ENCODE measurements at places on chromosomes 11 and 22.

DNA sequence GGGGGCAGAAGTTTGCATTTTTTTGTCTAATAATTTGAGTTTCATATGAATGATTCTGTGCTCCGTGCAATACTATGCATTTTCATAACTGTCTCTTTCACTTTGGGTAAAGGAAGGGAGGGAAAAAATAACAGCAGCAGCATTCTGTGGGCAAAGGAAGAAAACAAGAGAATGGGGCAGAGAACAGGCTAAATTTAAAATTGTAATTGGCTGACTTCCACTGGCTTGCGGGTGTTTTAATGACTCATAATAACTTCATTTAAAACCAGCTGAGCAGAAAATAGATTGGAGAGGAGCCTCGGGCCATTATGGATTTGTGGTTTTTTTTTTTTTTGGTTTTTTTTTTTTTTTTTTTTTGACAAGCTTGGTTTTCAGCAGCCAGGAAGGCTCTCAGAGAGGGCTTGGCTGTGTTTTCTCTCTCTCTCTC lies 107.4 kb downstream of the ZBTB16 start:
- DNase-seq, result no peak

GRCh38 chr22:45677063-45677462 lies 5.4 kb downstream of the ATXN10 start:
- DNase-seq, result no peak

- DNase-seq, result no peak
These were observed 7.8 kb upstream of the IFTAP start for GRCh38 chr11:36586543-36586942.

GRCh38 chr22:19307872-19308271 lies 16.4 kb upstream of the CLTCL1 start:
- no peak for DNase-seq

DNA sequence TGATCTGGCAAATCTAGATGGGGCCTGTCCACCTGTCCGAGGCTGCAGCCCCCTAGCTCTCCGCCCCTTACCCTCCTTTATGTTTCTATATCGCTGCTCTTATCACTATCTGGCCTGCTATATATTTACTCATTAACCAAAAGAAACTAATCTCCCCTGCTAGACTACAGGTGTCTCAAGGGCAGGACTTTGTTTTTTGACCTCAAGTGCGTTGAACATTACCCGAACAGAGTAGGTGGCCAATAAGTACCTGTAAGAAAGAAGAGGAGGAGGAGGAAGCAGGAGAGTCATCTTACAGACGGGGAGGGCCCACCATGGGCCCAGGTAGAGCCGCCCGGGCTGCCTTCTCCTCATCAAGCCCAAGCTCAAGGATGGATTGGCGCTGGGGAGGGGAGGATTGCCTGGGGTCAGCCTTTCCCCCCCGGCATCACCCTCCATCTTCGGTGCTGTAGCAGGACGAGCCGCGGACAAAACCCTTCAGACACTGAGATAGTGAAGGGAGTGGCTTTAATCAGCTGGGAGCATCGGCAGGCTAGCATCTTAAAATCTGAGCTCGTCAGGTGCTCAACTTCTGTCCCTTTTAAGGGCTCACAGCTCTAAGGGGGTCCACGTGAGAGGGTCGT lies 1.2 kb upstream of the P2RY6 start:
- no peak for DNase-seq

GRCh38 chr11:131246156-131246555 lies 124.3 kb upstream of the NTM start:
- no peak for DNase-seq

DNA sequence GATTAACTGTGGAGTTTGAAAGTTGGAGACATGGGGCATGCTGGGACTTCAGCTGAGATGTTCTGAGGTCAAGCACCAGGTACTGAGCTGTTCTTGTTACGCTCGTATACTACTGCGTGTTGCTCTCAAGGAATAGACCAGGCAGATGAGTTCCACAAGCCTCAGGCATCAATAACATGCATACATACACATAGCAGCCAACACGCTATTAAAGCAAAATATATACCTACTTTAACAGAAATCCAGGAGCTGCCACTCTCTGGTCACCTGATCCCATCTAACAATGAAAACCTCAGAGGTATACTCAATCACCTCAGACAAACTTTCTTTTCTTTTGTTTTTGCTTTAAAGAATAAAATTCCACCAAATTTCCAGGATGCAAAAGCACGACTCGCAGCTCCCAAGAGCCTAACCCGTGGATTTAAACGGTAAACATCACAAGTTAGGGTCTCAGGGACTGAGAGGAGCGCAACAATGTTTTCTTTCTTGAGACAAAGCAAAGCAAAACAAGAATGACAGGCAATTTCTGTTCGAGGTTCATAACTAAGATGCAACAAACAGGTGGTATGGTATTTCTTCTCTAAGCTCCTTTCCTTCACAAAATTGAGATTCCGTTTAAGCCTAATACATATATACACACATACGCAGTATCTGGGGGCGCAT lies 16.5 kb downstream of the BLID start:
- no peak for DNase-seq

- no peak for DNase-seq
These were observed 13.0 kb downstream of the FBLN1 start for GRCh38 chr22:45515676-45516075.

DNA sequence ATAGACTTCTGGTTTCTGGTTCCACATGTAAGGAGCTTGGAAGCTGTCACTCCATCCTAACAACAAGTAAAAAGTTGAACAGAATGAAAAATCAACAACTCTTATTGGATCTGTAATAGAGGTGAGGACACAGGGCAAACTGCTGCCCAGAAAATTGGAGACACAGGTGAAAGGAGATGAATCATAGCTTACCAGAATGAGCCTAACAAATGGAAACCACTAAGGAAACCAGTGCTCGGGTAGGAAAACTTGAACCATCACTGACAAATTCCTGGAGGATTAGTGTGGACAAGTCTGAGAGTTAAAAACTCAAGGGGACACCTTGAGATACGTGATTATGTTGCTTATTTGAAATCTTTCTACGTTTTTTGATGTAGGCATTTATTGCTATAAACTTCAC lies 52.1 kb downstream of the GDPD4 start:
- DNase-seq, result no peak

DNA sequence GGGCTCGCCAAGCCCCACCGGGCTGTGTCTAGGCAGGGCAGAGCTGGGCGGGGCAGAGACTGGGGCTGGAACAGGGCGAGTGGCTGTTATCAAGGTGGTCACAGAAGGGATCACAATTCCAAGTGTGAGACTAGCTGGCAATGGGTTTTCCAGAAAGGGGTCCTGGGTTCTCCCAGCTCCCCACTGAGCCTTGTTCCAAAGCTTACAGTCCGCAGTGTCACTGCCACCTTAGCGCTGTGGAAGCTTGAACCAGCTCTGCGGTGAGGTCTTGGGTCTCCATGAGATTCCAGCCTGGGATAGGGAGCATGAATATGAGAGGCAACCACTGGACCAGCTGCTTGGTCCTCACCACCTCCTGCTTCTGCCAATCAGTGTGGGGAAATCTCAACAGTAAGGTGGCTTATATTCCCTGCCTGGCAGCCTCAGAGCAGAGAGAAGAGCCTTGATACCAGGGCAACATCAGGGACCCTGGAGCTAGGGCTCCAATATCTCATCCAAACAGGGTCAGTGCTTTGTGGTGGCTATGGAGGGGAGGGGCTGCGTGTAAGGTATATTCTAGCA lies 831 bp downstream of the CD44 start:
- no peak for DNase-seq

GRCh38 chr11:45149483-45150056 lies 3.1 kb downstream of the PRDM11 start:
- DNase-seq, result no peak

DNA sequence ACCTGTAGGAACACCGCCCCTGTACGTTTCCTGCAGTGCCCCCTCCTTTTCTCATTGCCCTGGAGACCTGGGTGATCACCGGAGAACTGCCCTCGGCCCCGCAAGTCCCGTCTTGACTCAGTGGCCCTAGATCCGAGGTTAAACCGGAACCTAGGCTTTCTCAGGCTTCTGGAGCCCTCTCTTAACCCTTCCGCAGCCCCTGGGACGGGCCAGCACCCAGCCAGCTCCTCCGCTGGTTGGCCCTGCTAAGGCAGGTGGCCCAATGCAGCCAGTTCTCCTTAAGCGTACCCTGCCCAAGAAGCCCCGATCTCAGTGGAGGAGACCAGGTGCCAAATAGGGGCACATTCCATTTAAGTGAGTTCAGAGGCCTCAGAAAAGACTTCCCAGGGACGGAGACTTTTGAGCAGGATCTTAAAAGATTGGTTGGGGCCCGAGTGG lies 776 bp downstream of the NLRX1 start:
- peak; percentile 26 for DNase-seq

DNA sequence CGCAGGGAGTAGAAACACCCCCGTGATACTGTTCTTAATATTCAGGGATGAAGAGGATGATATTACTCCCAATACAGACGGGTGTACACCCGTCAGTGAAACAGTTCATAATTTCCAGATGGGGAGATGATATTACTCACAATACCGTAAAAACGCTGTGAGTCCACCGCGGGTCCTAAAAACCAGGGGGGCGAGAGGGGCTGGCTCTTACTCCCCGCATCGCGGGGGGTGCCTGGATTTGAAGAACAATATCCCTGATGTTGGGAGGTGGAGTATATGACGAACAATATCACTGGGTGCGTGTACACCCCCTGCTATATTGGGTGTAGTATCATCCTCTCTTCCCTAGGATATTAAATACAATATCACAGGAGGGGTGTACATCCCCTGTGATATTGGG lies 20.5 kb upstream of the APOL5 start:
- DNase-seq, result no peak

- DNase-seq, result peak; percentile 37
These were observed 36.3 kb downstream of the CD82 start for GRCh38 chr11:44601471-44602370.

DNA sequence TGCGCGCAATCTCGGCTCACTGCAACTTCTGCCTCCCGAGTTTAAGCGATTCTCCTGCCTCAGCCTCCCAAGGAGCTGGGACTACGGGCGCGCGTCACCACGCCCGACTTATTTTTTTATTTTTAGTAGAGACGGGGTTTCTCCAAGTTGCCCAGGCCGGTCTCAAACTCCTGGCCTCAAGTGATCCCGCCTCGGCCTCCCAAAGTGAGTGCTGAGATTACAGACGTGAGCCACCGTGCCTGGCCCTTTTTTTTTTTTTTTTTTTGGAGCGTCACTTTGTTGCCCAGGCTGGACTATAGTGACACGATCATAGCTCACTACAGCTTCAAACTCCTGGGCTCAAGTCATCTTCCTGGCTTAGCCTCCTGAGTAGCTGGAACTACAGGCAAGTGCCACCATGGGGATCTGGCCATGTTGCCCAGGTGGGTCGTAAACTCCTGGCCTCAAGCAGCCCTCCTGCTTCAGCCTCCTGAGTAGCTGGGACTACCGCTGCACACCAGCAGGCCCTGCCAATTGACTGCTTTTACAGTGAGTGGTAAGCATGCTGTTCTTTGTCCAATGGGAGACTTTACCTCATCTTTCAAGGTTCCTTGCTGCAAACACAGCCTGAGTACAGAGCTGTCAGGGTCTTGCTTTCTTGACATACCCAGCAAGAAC lies 600 bp upstream of the CENPM start:
- no peak for DNase-seq

GRCh38 chr11:19405966-19406365 lies 165.2 kb upstream of the E2F8 start:
- DNase-seq, result no peak

- no peak for DNase-seq
These were observed 138.2 kb downstream of the ETS1 start for GRCh38 chr11:128448981-128449713.

GRCh38 chr22:48161298-48161697 lies 1398.8 kb downstream of the TBC1D22A start:
- no peak for DNase-seq

DNA sequence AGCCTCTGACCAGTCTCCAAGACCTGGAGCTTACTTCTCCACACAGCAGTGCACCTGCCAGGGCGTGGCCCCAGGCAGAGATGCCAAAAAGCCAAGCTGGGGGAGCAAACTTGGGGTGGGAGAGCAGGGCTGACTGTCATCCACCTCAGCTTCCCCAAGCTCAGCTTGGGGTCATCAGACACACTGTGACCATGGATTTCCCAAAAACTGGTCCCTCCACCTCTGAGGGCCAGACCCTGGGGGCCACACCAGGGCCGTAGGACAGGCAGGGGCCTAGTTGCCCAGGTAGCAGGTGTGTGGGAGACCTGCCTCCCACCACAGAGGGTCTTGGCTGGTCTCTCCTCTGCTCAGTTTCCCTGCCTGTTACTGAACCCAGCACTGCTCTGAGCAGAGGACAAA lies 30.6 kb downstream of the ARVCF start:
- no peak for DNase-seq

GRCh38 chr11:113396690-113397089 lies 9.1 kb downstream of the ANKK1 start:
- DNase-seq, result no peak

- DNase-seq, result no peak
These were observed 77.6 kb downstream of the MYO7A start for GRCh38 chr11:77205467-77206263.

- DNase-seq, result no peak
These were observed 5.5 kb downstream of the OSM start for GRCh38 chr22:30261134-30261533.

- DNase-seq, result peak; percentile 77
These were observed 6.7 kb upstream of the MCAM start for GRCh38 chr11:119323532-119324033.

DNA sequence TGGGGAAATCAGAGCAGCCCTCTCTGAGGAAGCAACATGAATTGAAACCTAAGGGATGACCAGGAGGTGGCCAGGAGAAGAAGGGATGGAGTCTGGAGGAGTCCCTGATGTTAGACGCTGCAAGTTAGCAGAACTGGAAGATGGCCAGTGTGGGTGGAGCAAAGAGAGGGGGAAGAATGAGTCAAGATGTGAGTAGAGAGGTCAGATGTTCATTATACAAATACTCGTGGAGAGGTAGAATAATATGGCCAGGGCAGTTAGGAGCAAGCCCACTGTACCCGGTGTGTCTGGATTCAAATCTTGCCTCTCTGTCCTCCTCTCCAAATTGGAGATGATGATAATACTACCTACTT lies 242.0 kb downstream of the TENM4 start:
- DNase-seq, result no peak

- DNase-seq, result peak; percentile 35
These were observed 150.5 kb downstream of the FEZ1 start for GRCh38 chr11:125345421-125346178.

GRCh38 chr22:34281738-34282137 lies 361.5 kb upstream of the LARGE1 start:
- DNase-seq, result no peak

DNA sequence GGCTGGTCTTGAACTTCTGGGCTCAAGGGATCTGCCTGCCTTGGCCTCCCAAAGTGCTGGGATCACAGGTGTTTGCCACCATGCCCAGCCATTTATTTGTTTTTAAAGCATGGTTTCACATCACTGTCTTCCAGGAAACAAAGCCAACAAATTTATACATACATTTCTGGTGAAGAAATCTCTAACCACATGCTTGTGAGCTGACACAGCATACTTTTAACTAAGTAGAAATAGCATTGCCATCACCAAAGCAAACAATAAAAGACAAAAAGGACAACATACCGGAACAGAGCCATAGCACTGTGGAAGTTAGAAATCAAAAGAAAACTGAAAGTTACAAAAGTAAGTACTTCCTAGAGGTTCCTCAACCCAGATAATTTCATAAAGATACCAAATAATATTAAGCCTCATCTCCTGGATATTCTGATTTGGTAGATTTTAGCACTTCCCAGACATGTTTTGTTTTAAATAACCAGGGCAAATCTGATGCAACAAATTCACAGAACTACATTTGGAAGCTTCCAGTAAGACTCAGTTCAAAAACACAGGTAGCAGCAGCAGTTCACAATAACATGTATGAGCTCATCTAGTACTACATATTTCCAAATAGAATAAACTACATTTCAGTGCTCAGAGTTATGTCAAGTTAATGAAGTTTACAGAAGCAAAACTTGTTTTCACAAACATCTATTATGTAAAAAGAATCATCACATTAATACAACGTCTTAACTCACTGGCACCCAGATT lies 70.6 kb downstream of the RRAS2 start:
- DNase-seq, result no peak

Data from stimulated activated CD4-positive, alpha-beta T cell treated with anti-CD3 and anti-CD28 coated beads, Interleukin-4, amount 100 ng/mL, for 1 hour (primary cell).